Anterior cingulate cortex (tissue), 58 donors: ENCODE measurements at places on chromosomes 6 and 20.
A peak's percentile ranks its signal among the peaks of the same experiment; 100 is the strongest.

- DNase-seq = no peak
Observed at GRCh38 chr6:104689551-104690205, 170.0 kb downstream of the HACE1 start.

DNA sequence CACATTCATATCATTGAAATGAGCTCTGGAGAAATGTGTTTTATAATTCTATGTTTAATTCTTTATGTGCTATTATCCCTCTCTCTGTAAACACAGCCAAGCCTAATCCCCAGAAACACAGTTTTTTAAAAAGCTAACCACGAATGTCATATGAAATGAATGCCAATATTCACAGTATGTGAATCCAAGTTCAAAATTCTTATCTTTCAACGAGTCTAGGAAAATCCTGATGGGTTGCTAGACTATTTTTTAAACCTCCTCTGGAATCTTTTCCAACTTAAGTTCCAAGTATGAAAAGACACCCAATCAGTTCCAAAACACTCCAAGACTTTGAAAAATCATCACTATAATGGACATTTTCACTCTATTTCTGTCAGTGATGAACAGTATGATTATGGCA is 689.3 kb downstream of the HACE1 start:
- no peak for DNase-seq

GRCh38 chr6:85824329-85824728 is 181.6 kb upstream of the SYNCRIP start:
- DNase-seq = no peak

- DNase-seq = no peak
Observed at GRCh38 chr6:94645191-94645590, 932.1 kb upstream of the MANEA start.

GRCh38 chr6:42511803-42512422 is 51.9 kb upstream of the UBR2 start:
- no peak for DNase-seq

GRCh38 chr6:30572148-30572547 is 906 bp downstream of the ABCF1 start:
- no peak for DNase-seq

DNA sequence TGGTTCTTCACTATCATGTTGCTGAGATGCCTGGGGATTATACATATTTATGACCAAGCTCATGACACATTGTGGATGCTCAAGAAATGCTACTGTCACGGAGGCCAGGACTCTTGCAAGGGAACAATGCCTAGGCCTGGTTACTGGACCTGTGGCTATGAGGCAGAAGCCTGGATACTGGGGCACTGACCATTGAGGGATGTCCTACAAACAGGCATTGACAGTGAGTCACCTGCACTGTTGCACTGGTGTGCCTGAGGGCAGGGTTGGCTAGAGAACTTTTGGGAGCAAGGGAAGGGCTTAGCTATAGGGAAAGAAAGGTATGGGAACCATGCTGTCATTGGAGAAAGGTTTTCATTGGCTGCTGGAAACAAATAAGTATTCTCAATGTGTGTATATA is 313.1 kb upstream of the SUPT3H start:
- DNase-seq = no peak

DNA sequence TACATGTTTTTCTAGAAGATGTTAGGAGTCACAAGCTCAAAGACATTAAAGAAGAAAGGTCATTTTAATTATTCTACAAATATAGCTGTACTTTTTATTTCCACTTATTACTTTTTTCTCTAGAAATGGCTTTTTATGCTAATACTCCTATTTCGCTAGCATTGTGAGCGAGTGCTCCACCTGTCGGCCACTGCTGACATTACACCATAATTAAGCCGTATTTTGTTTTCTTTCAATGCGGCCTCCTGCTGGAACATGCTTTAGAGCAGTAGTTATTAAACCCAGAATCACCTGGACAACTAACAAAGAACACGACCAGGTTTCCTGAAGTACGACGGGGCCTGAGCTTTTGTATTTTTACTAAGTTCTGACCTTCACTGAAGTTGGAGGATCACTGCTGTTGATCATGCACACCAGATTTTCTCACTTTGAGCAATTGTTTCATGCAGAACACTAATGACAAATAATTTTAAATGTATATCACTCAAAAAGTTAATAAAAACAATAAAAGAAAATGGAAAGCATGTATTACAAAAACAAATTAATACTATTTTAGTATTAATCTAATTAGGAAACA is 74.1 kb upstream of the PAK5 start:
- DNase-seq = no peak

DNA sequence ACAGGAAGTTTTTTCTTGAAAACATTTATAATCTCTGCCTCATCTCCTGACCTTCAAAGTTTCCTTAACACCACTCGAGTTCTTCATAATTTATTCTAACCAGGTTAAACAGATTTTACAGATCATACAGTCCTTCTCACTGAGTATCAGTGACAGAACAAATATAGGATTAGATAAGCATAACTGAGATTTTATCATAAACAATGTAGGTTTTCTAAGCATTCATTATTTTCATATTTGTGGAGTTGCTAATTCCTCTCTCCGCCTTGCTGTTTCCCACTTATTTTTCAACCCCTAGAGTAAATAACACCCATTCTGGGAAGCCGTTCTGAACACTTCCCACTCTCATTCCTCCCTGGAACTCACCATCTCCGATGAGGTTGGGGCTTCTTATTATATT is 229.9 kb downstream of the HACE1 start:
- DNase-seq = no peak

- no peak for DNase-seq
Observed at GRCh38 chr20:33518071-33518470, 28.2 kb downstream of the CBFA2T2 start.

- DNase-seq = no peak
Observed at GRCh38 chr6:74018825-74019224, 322.8 kb downstream of the CD109 start.

GRCh38 chr6:89357390-89357789 is 4.9 kb upstream of the UBE2J1 start:
- DNase-seq = no peak

- no peak for DNase-seq
Observed at GRCh38 chr20:57614490-57615444, 5.5 kb downstream of the ZBP1 start.

- DNase-seq = no peak
Observed at GRCh38 chr6:29527126-29527525, 32.4 kb downstream of the UBD start.

DNA sequence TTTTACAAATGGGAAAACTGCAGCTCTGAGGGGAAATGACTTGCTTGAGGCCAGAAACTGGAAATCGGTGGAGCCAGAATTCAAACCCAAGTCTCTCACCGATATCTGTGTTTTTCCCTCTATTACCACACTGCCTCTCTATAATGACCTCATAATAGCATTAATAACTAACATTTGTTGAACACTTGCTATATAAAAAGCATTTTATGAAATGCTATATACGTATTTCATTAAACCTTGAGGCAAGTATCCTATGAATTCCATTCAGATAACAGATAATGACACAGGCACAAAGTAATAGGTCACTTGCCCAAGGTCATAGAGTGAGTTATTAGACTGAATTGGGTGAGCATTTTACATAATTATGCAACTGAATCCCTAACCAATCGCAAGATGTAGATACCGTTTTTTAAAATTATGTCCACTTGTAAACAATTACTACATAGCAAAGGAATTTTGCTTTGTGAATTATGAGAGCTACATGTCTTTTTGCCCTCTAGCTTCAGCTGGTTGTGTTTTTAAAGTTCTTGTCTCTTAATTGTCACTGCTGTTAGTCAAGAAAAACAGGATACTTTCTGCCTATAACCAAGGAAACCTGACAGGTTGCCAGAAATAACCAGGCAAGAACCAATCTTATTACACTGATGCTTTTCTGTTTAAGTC is 4.7 kb downstream of the DSN1 start:
- DNase-seq = no peak

GRCh38 chr6:43776115-43776798 is 6.2 kb downstream of the VEGFA start:
- no peak for DNase-seq

GRCh38 chr6:160041608-160042007 is 72.7 kb downstream of the IGF2R start:
- peak; percentile 82 for DNase-seq

- no peak for DNase-seq
Observed at GRCh38 chr6:143234734-143235133, 174.0 kb downstream of the AIG1 start.

DNA sequence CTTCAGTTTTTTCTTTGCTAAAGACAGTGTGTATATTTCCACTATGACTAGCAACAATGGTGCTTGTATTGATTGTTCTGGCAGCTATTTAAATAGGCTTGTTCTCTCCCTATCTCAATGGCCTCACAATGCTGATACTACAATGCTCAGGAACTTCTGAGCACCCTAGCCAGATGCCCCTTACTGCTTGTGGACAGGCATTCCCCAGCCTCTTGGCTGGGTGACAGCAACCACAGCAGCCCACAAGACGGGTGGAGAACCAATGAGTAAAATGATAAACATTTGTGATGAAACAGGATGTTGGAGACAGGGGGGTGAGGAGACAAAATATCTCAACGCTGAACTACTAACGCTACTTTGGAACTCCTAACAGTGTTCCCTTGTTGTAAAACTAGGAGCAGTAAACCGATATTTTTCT is 42.3 kb downstream of the HIVEP2 start:
- DNase-seq = no peak

GRCh38 chr20:33267701-33268100 is 15.3 kb upstream of the BPIFB1 start:
- no peak for DNase-seq

DNA sequence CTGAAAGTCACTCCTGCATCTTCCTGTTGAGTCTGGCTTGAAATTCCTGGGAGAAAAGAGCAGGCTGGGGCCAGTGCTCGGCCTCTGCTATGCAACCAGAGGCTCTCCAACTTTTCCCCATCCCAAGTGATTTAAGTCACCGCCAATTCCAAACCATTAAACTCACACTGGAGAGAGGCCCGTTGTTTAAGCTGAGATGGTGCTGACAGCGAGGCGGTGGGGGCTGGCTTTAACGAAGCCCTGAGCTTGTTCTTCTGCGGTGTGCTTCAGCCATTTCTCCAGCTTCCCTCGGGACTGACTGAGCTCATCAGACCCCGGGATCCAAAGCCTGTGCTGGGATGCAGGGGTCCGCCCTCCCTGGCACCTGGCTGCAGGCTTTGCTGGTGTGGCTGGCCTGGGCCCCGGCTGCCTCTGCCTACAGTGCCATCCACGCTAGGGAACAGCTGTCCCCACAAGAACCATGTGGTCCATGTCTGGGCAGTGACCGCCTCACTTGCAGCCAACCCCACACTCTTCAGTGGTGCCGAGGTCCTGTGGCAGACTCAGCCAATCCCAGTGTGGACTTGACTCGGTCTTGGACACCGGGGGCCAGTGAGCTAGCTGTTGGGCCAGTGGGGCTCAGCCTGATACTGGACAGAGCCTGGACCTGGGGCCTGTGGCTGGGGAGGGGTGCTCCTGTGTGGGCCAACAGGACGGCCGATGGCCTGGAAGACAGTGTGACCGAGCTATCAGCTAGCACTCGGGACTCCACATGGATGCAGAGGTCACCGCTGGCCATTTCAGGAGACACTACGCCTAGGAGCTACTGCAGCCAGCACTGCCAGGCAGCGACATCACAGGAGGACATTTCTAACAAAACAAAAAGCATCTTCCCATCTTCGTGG is 21.2 kb downstream of the RAMACL start:
- DNase-seq = no peak

GRCh38 chr20:62822788-62823651 is 6.2 kb downstream of the COL9A3 start:
- no peak for DNase-seq

- DNase-seq = no peak
Observed at GRCh38 chr6:161342039-161342438, 68.2 kb upstream of the AGPAT4 start.

DNA sequence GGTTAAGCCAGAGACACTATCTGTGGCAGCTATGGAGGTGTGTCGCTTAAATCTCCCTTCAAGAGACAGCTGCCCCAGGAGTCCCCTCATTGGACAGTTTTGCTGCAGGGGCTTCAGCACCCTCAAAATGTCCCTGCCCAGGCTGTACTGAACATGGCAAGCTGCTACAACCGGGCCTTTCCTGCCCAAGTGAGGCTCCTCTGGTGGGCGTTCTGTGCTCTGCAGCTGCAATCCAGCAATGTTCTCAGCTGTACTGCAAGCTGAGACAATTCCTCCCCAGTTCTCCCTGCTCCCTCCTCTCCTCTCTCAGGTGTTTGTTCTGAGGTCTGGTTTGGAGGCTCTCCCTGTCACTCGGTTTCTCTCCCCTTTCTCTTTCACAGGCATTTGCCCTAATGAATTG is 190.8 kb upstream of the LAMP5 start:
- DNase-seq = no peak

GRCh38 chr6:109238396-109238795 is 143.1 kb downstream of the CEP57L1 start:
- no peak for DNase-seq

DNA sequence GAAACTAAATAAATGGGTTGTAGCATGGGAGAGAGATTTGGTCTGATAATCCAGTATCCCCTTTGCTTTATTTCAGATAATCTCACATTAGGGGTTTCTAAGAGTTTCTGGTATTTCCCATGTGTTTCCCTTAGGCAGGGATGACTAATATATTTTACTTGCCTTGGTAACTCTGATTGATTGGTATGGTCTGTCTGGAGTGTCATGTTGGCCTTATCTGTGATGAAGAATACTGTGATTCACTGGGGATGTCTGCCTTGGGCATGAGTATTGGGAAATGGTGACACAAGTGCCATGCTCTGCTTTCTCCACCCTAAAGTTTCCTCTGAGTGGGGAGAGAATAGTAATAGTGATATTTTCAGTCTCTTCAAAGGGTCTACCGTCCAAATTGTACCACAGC is 10.1 kb downstream of the SLC22A2 start:
- DNase-seq = no peak

GRCh38 chr20:35039146-35039545 is 53.5 kb downstream of the TRPC4AP start:
- no peak for DNase-seq

GRCh38 chr20:62045529-62046285 is 20.0 kb downstream of the TAF4 start:
- no peak for DNase-seq

DNA sequence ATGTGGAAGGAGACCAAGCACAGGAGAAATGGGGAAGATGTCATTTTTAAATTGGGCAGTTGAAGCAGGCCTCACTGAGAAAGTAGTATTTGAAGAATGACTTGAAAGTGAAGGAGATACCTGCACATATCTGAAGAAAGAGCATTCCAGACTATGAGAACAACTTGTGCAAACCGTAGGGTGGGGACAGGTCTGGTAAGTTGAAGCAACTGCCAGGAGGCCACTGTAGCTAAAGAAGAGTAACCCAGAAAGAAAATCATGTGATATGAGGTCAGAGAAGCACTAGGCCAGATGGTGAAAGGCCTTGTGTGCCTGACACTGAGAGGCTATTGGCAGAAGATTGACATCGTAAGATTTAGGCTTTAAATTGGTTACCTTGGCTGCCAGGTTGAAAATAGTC is 4.7 kb upstream of the SUPT3H start:
- no peak for DNase-seq

DNA sequence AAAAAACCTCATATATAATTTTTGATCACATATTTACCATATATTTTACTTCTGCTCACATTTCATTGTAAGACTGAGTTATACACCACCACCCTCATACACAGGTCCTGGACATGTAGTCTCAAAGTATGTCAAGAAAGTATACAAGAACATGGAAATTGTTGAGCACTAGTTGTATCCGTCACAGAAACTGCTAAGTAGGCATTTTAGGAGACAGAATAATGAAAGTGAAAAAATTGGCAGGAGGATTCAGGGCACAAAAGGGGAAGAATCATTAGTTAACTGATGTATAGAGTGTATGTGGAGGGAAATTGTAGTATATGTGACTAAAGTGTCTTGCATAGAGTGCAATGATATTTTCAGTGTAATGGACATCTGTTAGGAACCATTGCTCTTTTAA is 458.8 kb downstream of the TFAP2B start:
- no peak for DNase-seq

GRCh38 chr20:62928246-62928939 is 2.1 kb upstream of the DIDO1 start:
- no peak for DNase-seq
